Nucleus accumbens (tissue), 56 donors: ENCODE measurements at places on chromosomes 11 and 22.
A peak's percentile ranks its signal among the peaks of the same experiment; 100 is the strongest.

DNA sequence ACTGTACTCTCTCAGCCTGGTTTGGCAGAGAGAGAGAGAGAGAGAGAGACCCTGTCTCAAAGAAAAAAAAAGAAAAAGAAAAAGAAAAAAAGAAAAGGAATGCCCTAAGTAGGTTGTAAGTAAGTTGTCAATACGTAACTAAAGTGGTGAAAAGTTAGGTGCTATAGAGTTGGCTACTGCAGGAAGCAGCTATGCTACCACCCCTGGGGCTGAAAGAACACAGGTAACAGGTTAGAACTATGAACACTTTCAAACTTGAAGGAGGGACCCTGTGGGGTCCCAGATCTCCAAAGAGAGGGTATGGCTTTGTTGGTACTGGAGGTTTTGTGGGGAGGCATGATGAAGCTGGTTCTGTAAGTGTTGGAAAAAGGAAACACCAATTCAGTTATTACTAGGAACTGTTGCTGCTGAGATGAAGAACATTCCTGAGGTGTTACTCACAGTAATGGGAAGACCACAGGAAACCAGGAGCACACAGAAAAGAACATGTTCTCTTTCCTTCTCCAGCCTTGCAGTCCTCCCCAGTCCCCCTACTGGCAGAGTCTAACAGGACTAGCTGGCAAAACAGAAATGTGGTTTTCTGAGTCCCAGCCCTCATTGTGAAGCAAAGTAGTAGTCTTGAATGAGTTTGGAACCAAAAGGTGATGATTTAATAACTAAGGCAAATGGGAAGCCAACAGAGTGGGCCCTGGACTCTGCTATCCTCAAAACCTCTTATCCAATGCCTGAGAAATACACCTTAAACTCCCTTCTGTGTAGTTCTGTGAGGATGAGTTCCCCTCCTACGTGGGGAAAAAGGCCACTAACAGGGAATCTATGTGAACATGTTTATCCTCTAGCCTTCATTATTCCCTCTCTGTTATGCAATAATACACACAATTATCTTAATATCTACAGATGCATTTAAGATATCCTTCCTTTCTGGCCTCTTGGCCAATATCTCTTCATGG, 427.0 kb upstream of the DDI1 start:
- DNase-seq, result no peak

DNA sequence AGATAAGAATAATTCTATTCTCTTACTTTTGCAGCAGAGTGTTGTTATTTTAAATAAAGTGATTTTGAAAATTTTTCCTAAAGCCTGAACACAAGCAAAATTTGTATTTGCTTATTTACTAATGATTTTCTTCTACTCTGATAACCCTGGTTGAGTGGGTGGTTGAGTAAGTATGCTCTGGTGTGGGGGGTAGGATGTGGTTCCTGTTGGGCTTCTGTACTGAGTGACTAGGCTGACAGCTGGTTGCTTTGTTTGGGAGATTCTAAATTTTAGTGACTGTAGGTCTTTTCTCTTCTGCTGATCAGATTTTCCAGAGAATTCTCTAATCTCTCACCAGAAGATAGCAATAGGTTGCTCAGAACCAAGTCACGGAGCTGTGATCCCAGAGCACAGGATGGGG, 61.6 kb downstream of the METTL15 start:
- no peak for DNase-seq

- DNase-seq, result peak; percentile 93
These were observed at the start of gene CRYAB for GRCh38 chr11:111911563-111912401. CRYAB (minus strand) TSS chr11:111911770; CDS start chr11:111911724, 46 bp downstream.

DNA sequence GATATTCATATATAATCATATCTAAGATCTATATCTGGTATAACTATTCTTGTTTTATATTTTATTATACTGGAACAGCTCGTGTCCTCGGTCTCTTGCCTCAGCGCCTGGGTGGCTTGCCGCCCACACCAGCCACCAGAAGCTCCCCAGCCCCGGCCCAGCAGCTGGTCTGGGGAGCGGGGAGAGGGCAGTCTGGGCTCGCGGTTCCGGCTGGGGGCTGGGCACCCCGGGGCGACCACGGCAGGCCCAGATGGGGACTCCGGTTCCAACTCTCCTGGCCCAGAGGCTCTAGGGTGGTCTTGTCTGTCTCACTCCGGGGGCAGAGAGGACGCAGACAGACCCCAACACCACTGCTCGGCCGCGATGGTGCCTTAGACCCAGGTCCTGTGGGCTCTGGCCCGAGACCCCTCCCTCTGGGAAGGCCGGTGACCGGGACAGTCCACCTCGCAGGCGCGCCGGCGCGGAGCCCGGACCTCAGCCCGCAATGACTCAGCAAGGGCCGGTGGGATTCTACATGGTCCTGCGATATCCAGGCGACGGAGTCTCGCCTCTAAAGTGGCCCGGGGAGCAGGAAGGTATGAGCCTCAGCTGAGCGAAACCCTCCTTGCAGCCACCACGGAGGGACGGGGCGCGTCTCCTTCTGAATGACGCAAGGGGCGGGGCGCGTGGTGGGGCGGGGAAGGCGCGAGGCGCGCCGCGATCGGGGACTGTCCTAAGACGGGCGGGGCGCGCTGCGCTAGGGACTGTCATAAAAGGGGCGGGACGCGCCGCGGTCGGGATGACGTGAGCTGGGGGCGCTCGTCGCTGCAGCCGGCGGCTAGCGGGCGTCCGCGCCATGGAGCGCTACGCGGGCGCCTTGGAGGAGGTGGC, at the start of gene DGCR6:
TSS of gene DGCR6 (plus strand) at position 781 of the 870 bp plus-strand sequence. CDS start at position 836, 55 bp downstream.
- no peak for DNase-seq

DNA sequence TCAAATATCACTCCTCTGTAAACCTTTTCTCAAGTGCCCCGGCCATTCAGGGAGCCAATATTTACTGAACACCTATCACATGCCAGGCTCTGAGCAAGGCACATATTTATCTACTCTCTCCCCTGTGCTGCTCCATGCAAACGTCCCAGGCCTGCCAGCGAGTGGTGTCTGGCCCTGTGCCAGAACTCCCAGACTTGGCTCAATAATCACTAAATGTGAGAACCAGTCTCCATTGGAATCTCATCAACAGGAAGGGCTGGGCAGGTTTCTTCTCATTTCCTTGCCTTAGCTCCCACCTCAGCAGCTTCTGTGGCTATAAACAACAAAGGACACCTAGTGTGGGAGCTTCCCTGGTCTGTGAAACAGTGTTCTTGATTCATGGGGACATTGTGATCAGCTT, 21.7 kb downstream of the RASSF10 start:
- DNase-seq, result no peak

DNA sequence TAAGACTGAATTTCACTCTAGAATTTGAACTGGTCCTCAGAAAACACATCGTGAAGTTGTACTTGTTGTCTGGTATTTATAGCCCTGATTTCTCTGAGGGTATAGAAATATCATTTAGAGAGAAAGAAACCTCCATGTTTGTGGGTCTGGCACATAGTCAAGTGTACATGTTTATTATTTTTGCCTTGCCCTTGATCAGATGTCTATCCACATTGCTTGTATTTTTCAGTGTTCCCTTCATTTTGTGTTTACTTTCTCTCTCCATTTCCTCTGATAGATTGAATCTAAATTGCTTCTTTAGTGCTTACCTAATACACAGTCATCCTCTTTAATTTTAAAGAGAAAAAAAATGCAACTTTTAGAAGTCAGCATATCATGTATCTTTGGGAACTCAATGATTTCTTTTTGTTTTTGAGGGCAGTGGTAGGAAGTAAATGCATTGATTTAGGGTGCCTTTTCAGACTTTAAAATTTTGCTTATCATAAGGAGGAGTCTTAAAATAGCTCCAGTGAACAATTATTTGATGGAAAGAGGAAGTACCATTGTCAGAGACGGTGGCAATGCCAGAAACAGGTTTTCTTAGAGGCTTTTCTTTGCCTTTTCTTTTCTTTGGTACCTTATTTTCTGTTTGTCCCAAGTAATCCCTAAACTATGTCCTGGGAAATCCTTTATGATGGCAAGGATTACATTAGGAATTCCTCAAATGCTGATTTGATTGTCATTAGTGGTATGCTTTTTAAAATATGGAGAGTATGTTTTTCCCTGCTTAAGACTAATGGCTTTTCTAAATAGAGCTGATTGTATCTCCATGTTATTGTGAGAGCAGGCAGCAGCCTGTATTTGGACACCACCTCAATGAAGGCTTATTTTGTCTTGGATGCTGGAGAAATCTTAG, 29.8 kb upstream of the TECTA start:
- no peak for DNase-seq

DNA sequence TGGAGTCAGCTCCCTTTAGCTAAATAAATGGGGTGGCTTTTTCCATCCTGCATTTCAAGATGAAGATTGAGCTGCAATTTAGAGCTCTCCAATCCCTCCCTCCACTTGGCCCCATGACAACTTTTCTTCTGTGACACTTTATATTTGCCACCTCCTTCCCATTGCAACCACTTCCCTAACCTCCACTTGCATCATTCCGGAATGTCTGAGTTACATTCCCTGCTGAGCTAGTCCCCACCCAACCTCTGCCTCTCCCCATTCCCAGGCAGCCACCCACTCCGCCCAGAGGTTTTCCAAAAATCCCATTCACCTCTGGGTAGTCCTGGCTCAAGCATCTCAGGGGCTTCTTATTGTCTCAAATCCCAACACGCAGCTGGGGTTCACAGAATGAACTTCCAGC, 24.7 kb downstream of the PC start:
- no peak for DNase-seq

GRCh38 chr22:21939461-21939913, 13.2 kb downstream of the PPM1F start:
- DNase-seq, result no peak

GRCh38 chr11:65003282-65003681, 6.5 kb upstream of the BATF2 start:
- DNase-seq, result no peak

GRCh38 chr11:69040581-69041260, 8.0 kb upstream of the TPCN2 start:
- no peak for DNase-seq

DNA sequence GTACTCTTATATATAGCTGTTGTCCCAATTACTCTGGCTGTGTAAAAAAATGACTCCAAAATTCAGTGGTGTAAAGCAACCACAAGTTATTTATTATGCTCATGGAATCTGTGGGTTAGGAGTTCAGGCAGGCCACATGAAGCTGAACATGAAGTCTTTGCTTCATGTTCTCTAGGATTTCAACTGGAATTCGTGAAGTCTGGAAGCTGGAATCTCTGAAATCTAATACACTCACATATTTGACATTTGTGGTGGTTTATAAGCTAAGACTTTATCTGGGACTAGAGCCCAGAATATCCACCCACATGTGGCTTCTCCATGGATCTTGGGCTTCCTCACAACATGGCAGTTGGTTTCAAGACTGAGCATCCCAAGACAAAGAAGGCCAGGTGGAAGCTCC, 430.6 kb downstream of the MIAT start:
- no peak for DNase-seq
